ENCODE measurements at places on chromosomes 6 and 20.

DNA sequence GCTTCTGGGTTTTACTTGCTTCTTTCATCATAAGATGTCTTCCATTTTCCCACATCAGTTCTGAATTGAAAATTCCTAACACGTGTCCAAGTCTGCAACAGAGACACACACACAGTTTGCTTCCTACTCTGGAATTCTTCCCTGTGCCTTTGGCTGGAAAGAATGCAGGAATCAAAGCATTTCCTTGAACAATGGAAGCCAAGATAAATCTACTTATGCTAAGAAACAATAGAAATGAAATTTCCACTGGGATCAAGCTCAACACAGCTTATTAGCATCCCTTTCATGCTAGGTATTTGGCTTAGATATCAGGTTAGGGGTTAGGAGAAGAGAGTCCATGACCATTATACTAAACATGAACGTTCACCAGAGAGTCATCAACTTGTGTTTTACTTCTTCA lies 101.1 kb upstream of the SCAF8 start:
- no peak for DNase-seq

DNA sequence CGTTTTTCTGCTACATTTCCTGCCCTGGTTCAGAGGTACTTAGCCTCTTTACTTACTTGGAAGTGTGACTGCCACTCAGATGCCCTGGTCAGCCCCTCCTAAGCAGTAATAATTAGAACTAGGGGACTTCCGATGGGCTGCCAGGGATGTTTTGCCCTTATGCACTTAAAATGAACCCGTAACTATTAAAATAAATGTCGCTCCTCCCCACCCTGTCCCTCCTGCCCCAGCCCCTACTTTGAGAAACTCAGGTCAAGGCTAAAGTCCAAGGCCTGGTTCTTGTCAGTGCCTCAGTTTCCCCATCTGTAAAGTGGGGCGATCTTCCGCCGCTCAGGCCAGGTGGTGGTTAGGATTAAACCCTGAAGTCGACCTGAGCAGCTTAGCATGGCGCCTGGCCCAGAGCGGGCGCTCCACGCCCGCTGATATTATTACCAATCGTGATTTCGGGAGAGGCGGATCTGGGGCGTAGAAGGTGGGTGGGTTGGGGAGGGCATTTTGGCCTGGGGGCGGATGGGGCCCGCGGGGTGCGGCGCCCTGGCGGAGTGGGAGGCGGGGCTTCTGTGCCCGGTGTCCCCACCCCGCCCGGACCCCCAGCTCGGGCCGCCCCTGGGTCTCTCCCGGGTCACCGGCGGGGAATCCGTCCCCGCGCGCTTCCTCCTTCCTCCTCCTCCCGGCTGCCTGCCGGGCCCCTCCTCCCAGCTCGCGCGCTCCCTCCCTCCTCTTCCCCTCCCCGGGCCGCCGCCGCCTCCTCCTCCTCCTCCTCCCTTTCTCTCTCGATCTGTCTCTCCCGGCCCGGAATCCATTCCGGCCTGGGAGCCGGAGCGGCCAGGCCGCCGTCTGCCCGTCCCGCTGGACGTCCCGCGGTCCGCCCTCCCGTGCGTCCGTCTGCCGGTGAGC lies at the start of gene SRC:
SRC (plus strand) TSS at position 802 of the 897 bp plus-strand sequence. CDS start 38,014 bp downstream, outside the sequence.
- peak; percentile 93 for DNase-seq

GRCh38 chr6:29992807-29993206 lies 50.5 kb downstream of the HLA-A start:
- DNase-seq: peak; percentile 42

DNA sequence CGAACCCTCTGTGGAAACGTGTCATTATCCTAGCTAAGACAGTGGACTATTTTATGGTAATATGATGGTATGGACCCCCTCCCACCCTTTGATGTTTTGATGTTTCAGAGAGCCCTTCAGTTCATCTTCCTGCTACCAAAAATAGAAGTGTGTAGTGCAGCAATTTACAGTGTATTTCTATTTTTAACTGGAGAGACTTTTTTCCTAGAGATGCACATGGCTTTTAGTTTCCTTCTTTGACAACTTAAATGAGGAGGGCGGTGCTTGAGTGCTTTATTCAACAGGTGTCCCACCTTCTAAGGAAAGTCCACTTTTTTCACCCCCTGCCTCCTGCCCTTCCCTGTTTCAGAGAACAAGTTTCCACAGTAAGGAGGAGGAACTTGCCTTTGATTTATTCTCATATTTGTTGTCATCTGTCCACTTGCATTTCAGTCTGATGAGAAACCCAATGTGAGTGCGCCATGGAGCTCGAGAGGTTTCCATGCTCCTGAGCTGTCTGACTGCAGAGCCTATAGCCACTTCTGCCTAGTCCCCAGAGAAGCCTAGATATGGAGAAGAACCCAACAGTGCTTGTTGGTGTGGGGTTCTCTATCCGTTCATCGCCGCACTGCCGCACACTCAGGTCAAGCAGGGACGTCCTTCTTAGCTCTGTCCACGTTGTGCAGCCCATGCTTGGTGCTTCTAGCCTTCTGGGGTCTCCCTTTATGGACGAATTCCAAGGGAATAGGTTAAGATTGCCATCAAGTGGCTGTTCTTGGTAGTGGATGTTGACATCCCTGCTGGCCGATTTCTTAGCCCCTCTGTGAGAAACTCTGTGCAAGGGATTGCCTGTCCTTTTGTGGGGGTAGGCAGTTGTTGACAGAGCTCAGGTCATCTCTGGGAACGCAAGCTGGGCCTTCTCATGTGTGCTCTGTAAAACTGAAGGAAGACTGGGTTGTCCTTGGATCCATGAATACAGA lies 144.2 kb downstream of the JARID2 start:
- DNase-seq: no peak

DNA sequence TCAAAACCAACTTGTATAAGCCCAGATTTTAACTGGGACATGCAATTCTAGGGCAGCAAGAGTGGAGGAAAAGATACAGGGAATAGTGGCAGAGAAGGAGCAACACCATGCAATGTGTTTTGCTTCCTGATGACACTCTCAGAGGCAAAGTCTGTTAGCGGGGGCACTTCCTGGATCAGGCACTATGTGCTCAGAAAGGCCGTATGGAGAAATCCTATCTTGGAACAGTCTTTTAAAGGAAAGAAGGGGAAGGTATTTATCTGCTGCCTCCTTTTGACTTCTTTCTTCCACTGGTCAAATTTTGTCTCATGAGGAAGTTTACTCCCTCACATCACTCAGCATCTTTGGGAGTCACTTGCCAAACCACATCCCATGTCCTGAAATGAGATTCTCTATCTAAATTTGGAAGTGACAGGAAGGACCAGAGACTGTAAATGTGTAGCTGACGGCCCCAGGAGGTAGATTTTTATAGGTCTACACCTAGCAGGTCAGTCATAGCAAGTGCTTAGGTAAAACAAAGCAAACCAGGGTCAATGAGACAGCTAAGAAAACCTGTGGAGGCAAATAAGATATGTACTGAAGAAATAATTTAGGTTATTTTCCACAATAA lies 91.7 kb upstream of the ELOVL5 start:
- DNase-seq: no peak
